ENCODE measurements at places on chromosomes 6 and 20.

- DNase-seq, result no peak
Measured at GRCh38 chr6:168109171-168109570, 30.2 kb upstream of the FRMD1 start.

- no peak for DNase-seq
Measured at GRCh38 chr20:43947316-43947710, 32.7 kb downstream of the TOX2 start.

- no peak for DNase-seq
Measured at GRCh38 chr6:118659513-118660217, 8.3 kb upstream of the CEP85L start.

GRCh38 chr6:162471842-162472241 lies 255.7 kb downstream of the PRKN start:
- no peak for DNase-seq

- DNase-seq, result no peak
Measured at GRCh38 chr20:39855056-39855455, 834.0 kb downstream of the MAFB start.

DNA sequence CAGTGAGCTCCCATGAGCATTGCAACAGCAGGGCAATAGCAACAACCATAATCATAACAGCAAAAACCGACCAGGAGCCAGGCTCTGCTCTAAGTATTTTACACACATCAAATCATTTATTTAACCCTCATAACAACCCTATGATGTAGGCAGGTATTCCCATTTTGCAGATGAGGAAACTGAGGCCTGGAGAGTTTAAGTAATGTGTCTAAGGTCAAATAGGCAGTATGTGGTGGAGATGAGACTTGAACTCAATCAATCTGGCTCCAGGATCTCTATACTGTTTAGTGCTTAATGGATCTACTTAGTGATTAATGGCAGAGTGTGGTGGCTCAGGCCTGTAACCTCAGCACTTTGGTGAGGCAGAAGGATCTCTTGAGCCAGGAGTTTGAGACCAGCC lies 3.4 kb downstream of the TMEM151B start:
- no peak for DNase-seq

- no peak for DNase-seq
Measured at GRCh38 chr6:143647191-143647590, 30.6 kb upstream of the PHACTR2 start.

DNA sequence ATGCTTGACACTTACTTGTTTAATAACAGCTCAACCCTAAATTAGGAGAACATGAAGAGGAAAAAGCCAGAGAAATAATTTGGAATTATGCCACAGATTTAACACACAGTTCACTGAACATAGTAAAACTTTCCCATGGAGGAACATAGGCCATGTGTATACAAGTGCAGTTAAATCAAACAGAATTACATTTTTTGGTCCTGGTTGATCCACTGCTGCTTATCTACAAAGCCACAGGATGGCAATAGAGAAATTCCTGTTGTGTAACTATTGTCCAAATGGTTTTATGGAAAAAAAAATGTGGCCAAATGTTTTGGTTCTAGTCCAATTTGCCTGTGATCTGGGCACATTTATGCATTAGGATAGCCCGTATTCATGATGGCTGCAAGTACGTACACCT lies 136.8 kb downstream of the ALDH8A1 start:
- DNase-seq, result no peak

- no peak for DNase-seq
Measured at GRCh38 chr6:152976749-152977148, 6.1 kb downstream of the FBXO5 start.

DNA sequence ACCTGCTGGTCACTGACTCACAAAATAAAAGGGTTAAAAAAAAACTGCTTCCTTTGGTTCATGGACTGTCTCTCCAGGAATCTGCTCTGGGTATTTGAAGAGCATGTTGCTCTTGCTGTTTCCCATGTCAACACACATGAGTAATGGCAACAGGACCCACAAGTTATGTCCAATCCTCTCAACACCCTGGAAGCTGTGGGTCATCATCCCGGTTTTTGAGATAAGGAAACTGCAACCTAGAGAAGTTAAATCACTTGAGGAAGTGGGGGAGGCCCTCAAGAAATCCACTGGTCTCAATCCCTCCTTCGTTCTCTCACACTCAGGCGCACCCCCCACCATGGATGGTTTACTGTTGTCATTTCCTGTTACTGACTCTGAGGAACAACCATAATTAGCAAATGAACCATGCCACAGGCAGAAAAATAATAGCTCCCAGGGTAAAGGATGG lies 12.4 kb downstream of the MAP1LC3A start:
- no peak for DNase-seq

DNA sequence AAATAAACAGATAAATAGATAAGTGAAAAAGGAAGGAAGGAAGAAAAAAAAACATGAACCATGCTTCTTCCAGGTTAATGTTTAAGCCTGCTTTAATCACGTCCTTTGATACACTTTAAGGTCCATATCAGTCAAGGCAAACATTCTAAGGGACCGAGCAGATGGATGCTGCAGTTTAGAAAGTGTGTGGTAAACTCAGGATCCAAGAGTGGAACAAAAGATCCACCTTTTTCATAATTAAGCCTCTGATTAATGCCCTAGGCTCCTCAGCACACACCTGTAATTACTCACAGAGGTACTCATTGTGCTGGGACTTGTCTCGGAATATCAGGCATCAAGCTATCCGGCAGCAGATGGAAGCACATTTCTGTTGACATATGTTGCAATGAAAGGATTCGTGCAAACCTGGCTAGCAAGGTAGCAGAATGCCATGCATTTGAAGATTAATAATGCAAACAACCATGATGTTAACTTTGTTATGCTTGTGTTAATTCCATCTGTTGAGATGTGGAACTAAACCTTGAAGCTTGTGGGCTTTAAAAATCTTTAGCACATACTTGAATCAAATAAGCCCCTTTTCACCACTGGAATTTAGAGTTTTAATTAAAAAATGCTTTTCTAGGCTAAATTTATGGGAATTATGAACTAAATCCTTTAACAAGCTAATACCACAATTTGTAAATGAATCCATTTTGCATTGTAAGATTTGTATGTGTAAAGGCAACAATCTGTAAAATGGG lies 163.7 kb downstream of the RALGAPA2 start:
- no peak for DNase-seq

DNA sequence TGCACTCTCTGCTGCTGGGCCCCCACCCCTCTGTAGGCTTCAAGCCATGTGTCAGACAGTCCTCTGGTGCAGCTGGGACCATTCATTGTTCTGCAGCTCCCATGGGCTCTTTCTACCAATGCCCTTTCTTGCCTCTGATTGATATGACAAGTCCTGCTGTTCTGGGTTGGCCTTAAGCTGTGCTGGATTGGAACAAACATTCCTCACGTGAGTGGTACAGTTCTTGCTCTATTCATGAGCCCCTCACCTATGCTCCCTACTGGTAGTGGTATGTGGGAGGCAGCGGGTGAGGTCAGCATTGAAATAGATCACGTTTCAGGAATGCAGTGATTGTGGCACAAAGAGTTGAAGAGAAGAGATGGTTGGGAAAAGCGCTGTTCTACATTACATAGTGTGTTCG lies 48.8 kb upstream of the RALY start:
- DNase-seq, result no peak

DNA sequence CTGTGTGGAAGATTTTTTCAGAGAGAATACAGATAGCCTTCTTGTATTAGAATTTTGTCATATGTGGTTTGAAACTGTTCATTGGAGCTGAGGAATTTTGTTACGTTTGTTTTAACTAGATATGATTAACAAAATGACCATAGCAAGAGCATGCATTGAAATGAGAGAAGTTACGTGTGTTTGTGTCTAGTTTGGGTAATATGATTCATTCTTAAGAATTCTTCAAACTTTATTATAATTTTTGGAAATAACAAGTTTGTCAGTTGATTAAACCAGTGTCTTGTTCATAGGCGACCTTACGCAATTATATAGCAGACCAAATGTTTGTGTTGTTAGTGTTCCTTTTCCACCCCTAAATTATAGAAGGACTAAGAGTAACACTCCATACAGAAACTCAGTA lies 5.5 kb downstream of the GMNN start:
- DNase-seq, result no peak
